Stimulated activated CD8-positive, alpha-beta memory T cell treated with anti-CD3 and anti-CD28 coated beads, Interleukin-7, amount 100 ng/mL, for 1 hour (primary cell): ENCODE measurements at places on chromosomes 16 and 17.
A peak's percentile ranks its signal among the peaks of the same experiment; 100 is the strongest.

DNA sequence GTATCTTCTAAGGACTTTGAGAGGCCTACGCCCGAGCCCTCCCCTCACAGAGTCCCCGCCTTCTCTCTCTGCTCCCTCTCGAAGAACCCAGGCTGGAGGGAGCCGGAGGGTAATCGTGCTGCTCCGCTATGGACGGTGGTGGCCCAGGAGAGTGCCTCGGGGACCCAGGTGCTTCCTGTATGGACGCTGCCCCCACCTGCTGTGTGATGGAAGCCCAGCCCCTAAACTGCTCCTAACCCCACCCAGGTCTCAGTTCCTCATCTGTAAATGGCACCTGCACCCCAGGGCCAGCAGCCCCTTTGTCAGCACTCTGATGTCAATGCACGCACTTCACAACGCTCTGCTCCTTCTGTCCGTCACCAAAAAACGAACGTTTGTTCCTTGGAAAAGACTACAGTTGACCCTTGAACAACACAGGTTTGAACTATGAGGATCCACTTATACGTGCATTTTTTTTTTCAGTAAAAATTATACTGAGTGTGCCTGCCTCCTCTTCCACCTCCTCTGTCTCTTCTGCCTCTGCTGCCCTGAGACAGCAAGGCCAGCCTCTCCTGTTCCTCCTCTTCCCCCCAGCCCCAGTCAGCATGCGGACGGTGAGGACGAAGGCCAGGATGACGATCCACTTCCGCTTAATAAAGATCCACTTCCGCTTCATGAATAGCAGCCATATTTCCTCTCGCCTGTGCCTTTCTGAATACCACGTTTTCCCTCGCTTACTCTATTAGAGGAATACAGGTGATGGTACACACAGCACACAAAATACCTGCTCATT, 118.3 kb downstream of the BANP start:
- DNase-seq, result no peak

GRCh38 chr16:89475144-89475543, 15.2 kb downstream of the ANKRD11 start:
- DNase-seq, result no peak

- no peak for DNase-seq
These were observed 3.7 kb downstream of the TIMP2 start for GRCh38 chr17:78921437-78921971.

DNA sequence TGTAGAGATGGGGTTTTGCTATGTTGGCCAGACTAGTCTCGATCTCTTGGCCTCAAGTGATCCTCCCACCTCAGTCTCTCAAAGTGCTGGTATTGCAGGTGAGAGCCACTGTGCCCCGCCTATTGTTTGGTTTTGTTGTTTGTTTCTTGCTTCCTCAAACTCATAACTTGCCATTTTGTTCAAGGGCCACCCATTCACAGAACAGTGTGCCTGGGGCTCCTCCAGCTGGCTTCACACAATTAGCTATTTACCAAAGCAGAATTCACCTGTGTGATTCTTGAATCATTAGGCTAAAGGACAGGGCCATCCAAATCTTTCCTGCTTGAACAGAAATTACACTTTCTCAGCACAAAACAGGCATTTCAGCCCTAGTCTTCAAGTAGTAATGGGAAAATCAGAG, 7.2 kb downstream of the ABHD15 start:
- DNase-seq, result no peak

- DNase-seq, result peak; percentile 46
These were observed 5.3 kb upstream of the CDR2L start for GRCh38 chr17:74981979-74982662.

- no peak for DNase-seq
These were observed 15.4 kb upstream of the CLEC18A start for GRCh38 chr16:69935740-69936139.

GRCh38 chr16:23865853-23866252, 30.1 kb downstream of the PRKCB start:
- DNase-seq, result no peak

DNA sequence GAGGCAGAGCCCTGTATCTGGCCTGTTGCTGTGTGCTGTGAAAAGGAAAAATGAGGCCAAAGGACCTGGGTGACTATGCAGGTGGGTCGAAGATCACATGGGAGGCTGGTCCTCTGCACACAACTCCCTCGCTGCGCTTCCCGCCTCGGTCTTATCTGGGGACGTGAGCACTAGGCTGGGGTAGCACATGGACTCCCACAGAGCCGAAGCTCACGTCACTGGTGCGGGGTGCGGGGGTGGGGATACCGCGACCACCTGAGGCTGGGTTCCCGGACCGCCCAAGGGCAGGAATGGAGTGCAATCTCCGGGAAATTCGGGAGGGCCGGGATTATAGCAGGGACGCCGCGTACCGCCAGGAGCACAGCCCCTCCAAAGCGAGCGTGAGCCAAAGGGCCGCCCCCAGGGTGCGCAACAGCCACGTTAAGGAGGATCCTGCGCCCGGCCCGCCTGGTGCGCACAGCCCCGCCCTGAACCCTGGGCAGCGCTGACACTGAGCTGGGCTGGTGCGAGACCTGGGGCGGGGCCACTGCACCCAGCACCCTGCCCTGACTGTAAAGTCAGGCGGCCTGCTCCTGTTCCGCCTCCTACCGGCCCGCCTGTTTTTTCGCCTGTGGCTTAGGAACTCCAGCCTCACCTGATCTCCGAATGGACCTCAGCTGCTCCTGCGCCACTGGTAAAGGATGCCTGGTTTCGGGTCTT, 4.8 kb downstream of the MT1A start:
- DNase-seq, result peak; percentile 39

- no peak for DNase-seq
These were observed 4.9 kb downstream of the TNRC6A start for GRCh38 chr16:24734382-24734781.

- DNase-seq, result no peak
These were observed 48.1 kb downstream of the KSR1 start for GRCh38 chr17:27504188-27504995.

- DNase-seq, result no peak
These were observed 345 bp downstream of the TSC2 start for GRCh38 chr16:2048116-2048543.

DNA sequence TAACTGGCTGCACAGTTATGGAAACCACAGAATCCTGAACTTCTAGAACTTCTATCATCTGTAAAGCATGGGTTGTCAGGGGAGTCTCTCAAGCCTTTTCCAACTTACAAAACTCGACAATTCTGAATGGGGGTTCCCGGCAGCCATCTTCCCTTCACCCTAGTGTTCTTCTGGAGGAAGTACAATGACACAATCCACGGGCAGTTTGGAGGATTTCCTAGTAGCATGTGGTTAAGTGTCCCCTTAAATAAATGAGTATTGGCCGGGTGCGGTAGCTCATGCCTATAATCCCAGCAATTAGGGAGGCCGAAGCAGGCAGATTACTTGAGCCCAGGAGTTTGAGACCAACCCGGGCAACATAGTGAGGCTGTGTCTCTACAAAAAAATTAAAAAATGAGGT, 2.1 kb downstream of the SLC16A6 start:
- DNase-seq, result no peak

GRCh38 chr17:2363851-2364762, 26.8 kb downstream of the SGSM2 start:
- DNase-seq, result no peak

DNA sequence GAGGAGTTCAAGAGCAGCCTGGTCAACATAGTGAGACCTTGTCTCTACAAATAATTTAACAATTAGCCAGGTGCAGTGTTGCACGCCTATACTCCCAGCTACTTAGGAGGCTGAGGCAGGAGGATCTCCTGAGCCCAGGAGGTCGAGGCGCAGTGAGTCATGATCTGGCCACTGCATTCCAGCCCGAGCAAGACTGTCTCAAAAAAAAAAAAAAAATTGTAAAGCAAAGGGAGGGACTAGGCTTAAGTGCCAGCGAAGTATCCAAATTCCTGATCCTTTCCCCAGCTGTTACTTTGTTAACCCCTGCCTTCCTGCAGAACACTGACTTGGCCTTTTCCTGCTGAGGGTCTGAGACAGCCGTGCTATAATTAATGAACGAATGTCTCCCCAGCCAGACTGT, 2.7 kb downstream of the GDPD3 start:
- DNase-seq, result no peak

- DNase-seq, result no peak
These were observed 41.1 kb upstream of the GSE1 start for GRCh38 chr16:85571813-85572619.

DNA sequence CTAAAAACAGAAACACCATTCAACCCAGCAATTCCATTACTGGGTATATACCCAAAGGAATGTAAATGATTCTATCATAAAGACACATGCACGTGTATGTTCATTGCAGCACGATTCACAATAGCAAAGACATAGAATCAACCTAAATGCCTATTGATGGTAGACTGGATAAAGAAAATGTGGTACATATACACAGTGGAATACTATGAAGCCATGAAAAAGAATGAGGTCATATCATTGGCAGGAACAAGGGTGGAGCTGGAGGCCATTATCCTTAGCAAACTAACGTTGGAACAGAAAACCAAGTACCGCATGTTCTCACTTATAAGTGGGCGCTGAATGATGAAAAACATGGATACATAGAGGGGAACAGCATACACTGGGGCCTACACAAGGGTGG, 77.2 kb upstream of the MYOCD start:
- DNase-seq, result no peak

- no peak for DNase-seq
These were observed 142.8 kb downstream of the PRKCA start for GRCh38 chr17:66445229-66445628.

DNA sequence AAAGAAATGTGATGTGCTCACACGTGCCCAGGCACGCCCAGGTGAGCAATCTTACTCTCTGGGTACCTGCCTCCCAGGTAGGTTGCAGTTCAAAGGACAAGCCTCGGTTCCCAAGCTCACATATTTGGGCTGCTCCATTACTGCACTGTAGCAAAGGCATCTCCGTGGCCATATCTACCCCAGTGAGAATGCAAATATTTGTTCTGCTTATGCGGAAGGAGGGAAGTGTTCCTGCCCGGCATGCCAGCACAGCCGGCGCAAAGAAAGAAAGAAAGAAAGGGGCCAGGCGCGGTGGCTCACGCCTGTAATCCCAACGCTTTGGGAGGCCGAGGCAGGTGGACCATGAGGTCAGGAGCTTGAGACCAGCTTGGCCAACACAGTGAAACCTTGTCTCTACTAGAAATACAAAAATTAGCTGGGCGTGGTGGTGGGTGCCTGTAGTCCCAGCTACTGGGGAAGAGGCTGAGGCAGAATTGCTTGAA, 30.7 kb downstream of the SLC43A2 start:
- no peak for DNase-seq

DNA sequence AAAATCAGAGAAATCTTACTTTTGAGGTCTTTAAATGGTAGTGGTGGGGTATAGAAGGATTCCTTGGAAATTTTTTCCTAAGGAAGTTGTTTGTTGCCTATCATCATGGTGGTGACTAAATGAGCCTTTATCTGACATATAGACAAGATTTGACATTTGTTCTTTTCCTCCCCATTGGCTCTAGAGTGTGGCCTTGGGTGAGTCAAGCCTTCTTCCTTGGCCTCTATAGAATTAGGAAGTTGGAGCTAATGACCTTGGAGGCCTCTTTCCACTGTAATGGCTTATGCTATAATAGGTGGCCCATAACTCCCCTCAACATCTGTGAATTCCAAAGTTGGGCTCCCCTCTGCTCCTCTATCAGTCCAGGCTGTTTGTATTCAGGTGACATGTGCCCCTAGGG, 79.1 kb upstream of the HNF1B start:
- DNase-seq, result no peak

- peak; percentile 73 for DNase-seq
These were observed at the start of gene ATMIN for GRCh38 chr16:81035398-81035974. ATMIN (plus strand) TSS chr16:81035842; CDS start chr16:81035871, 29 bp downstream.
